Spleen (tissue), 13 donors: ENCODE measurements at places on chromosomes 16 and 17. TPM values are rescaled to one million over a fixed set of nuclear protein-coding genes. Genes with fewer than 3 reads are reported as not detected.

Gene ABCA6
- 2.9 TPM for polyA plus RNA-seq

Gene PERCC1
- not detected for polyA plus RNA-seq

Gene KRTAP4-3
- not detected for polyA plus RNA-seq

Gene ACSM5
- 1.00 TPM for polyA plus RNA-seq

Gene ITGB4
- 16.6 TPM for polyA plus RNA-seq

Gene PPL
- polyA plus RNA-seq, result 0.29 TPM

Gene MARVELD3
- polyA plus RNA-seq, result 0.06 TPM

Gene FBXO39
- polyA plus RNA-seq, result not detected

Gene TUBB3
- 4.3 TPM for polyA plus RNA-seq

Gene KCNJ18
- polyA plus RNA-seq, result not detected

Gene HASPIN
- polyA plus RNA-seq, result 2.5 TPM

Gene HSF4
- polyA plus RNA-seq, result 16.7 TPM

Gene CRISPLD2
- polyA plus RNA-seq, result 9.3 TPM

Gene TMIGD1
- not detected for polyA plus RNA-seq

Gene EVPL
- 0.04 TPM for polyA plus RNA-seq

Gene CACNG5
- 0.13 TPM for polyA plus RNA-seq

Gene XPO6
- 96.9 TPM for polyA plus RNA-seq

Gene PRCD
- 54.1 TPM for polyA plus RNA-seq

Gene TM4SF5
- not detected for polyA plus RNA-seq

Gene MT1H
- 0.96 TPM for polyA plus RNA-seq

Gene CDRT15L2
- polyA plus RNA-seq, result not detected

Gene SHBG
- polyA plus RNA-seq, result 0.27 TPM

Gene TSEN54
- 87.8 TPM for polyA plus RNA-seq

Gene RASD1
- polyA plus RNA-seq, result 2.9 TPM

Gene HS3ST3B1
- 1.7 TPM for polyA plus RNA-seq

Gene UNC119
- polyA plus RNA-seq, result 59.1 TPM

Gene MAPT
- polyA plus RNA-seq, result 0.20 TPM

Gene TBC1D3
- polyA plus RNA-seq, result not detected

Gene PRSS33
- not detected for polyA plus RNA-seq

Gene CCL8
- 0.48 TPM for polyA plus RNA-seq

Gene ACSM2A
- polyA plus RNA-seq, result not detected

Gene MYL11
- polyA plus RNA-seq, result 2.8 TPM

Gene SLC4A1
- polyA plus RNA-seq, result 14.7 TPM

Gene FN3K
- polyA plus RNA-seq, result 2.1 TPM
